Mucosa of gallbladder (tissue), 1 donor: ENCODE measurements at places on chromosomes 13 and 19. TPM values are rescaled to one million over a fixed set of nuclear protein-coding genes. Genes with fewer than 3 reads are reported as not detected.

GRCh38 chr19:1837625-1838105 lies 10.6 kb downstream of the REXO1 start:
- no peak for DNase-seq

ZNF492 gene
- total RNA-seq, result 0.14 TPM

DNA sequence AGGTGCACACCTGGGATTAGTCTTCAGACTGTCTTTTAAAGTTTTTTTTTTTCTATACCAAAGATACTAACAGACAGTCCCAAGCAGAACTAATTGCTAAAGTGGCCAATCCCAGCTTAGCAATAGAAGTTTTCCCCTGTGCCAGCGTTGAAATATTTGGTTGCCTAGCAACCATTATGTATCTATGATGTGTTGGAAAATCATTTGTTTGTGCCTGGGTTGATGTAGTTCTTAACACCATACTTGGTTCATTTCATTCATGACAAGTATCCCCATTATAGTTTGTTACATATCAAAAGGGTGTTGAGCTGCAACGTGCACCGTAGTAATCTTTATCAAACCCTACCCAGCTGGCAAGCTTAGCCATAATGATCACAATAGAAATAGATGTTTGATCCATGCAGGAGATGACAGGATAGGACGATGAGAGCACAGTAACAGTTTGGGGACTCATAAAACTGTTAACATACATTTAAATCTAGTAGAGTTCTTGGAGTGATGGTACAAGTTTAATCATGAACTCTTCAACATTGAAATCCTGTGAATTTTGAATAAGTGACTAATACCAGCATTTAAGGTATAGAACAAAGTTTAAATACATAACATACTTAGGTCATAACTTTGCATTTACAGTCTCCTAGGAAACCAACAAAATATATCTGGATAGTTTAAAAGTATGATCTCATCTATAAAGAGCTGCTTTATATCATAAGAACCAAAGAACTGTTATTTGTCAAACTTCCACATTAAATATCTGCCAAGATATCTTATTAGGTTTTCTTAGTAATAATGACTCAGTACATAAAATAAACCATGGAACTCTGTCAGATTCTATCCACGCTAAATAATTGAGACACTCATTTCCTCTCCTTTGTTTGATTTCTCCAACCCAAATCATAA lies 73.4 kb downstream of the MBNL2 start:
- DNase-seq, result no peak

GRCh38 chr19:23800271-23800670 lies 41.6 kb upstream of the ZNF681 start:
- no peak for DNase-seq

DNA sequence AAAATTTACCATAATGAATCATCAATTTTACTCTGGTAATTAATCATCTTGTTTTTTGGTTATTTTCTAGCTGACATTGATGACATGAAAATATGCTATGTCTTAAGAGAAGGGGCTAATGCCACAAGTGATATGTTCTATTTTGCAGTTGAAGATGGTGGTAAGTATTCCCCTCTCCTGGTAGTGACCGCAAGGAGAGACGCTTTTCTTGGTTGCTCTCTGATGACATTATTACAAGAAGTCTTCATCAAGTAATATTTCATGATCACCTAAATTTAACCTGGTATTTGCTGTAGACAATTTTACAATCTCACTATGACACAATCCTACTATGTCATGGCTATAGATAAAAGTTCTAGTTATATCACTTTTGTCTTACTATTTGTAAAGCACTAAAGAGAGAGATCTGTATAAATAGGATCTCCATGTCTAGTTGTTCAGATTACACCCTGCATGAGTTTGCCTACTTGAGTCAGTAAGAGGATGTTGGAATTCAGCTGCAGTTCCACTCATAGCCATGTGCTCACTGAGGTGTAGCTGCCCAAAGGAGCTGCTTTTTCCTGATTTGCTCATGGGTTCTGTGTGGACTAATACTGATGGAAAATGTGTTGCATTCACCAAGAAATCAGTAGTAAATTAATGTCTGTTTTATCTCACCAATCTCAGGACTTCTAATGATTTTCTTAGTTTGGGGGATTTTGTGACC lies 10.9 kb downstream of the FREM2 start:
- DNase-seq, result no peak

- DNase-seq, result no peak
These were observed 103.9 kb downstream of the ZIC5 start for GRCh38 chr13:99867535-99868257.

- DNase-seq, result peak; percentile 60
These were observed 27.2 kb downstream of the RCBTB2 start for GRCh38 chr13:48505597-48506091.

- no peak for DNase-seq
These were observed 775.3 kb downstream of the UQCRFS1 start for GRCh38 chr19:28437390-28438346.

SOHLH2 gene
- total RNA-seq, result 0.52 TPM

- no peak for DNase-seq
These were observed 22.1 kb downstream of the PLEKHF1 start for GRCh38 chr19:29687244-29687896.

DNA sequence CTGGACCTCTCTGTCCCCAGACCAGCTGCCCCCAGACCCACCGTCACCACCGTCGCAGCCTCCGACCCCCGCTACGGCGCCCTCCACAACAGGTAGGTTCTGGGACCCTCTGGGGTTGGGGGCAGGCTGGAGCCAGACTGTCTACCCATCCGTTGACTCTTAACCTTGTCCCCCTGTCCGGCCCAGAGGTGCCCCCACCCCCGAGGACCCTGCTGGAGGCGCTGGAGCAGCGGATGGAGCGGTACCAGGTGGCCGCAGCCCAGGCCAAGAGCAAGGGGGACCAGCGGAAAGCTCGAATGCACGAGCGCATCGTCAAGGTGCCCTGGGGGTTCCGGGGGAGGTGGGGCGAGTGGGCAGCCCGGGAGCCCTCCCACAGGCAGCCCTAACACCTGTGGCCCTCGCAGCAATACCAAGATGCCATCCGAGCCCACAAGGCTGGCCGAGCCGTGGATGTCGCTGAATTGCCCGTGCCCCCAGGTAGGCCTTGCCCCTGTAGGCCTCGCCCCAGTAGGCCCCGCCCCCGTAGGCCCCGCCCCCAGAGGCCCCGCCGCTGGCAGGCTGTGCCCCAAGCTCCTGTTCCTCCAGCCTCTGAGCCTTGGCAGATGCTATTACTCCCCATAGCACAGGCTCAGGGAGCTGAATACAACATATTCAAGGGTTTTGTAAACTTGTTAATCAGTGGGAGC lies 12.9 kb downstream of the CC2D1A start:
- no peak for DNase-seq

SHC2 gene
- 139 TPM for total RNA-seq

SPACA4 gene
- total RNA-seq, result not detected

AXL gene
- 57.3 TPM for total RNA-seq

GRCh38 chr13:31944262-31945160 lies 87.1 kb upstream of the FRY start:
- no peak for DNase-seq

DNA sequence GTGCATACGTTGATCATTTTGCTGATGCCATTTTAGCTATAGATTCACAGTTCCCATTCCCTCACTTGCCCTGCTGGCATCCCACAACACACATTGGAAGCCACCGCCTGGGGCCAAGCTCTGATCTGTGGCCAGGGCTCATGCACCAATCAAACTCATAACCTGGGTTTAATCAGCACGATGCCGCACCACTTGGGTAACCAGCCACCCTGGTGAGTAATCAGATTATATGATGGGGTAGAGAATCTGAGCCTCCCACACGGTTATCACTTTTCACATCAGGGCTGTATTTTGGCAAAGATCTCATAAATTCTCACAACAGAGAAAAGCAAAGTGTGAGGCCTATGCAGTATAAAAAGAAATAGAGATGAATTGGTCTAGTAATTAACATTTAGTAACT lies 66.0 kb upstream of the TNFRSF19 start:
- no peak for DNase-seq

DNA sequence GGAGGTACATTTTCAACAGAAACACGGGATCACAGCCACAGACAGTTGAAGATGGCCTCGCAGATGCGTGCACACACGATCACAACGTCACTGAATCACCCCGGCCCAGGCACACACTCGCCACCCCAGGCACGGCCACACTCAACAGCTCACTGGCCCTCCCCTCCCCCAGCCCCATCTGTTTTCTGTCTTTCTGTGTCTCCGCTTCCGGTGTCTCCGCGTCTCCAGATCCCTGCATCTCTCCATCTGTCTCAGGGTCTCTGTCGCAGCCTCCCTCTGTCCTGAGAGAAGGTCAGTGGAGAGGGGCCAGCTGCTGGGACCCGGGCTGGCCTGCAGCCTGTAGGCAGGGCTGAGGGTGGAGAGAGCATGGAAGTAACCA lies 3.8 kb upstream of the ATP1A3 start:
- no peak for DNase-seq

GRCh38 chr19:6187374-6187773 lies 51.9 kb downstream of the ACSBG2 start:
- no peak for DNase-seq

- no peak for DNase-seq
These were observed 54.0 kb upstream of the CNMD start for GRCh38 chr13:52793515-52794061.

DNA sequence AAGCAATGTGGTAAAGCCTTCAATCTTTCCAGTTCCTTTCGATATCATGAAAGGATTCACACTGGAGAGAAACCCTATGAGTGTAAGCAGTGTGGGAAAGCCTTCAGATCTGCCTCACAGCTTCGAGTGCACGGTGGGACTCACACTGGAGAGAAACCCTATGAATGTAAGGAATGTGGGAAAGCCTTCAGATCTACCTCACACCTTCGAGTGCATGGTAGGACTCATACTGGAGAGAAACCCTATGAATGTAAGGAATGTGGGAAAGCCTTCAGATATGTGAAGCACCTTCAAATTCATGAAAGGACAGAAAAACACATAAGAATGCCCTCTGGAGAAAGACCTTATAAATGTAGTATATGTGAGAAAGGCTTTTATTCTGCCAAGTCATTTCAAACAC lies 15.6 kb upstream of the ZNF763 start:
- no peak for DNase-seq

PSG7 gene
- total RNA-seq, result not detected

SELENOV gene
- total RNA-seq, result not detected

- no peak for DNase-seq
These were observed 642 bp downstream of the ZNF571 start for GRCh38 chr19:37593996-37594303.

DNA sequence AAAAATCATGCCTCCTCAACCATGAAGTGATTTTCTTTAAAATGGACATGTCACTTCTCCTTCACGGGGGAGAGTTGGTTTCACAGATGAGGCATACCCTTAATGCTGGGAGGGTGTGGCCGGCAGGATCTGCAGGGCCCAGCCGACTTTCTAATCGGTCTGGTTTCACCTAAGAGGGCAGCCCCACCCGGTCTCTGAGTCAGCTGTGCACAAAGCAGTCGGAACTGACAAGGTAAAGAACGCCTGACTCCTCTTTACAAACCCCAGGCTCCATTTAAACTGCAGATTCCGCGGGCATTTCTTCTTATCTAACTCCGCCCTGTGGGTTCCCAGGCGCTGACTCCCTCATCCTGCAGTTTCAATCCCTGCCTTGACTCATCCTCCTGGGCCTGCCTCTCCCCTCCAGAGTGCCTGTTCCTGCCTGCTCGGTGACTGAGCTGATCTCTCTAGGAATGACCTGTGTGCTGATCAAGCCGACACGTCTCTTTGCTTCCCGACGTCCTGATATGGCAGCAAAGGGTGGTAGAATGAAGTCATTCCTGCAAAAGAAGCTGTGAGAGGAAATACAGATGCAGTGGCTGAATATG lies 63.4 kb downstream of the EFNB2 start:
- peak; percentile 31 for DNase-seq

DNA sequence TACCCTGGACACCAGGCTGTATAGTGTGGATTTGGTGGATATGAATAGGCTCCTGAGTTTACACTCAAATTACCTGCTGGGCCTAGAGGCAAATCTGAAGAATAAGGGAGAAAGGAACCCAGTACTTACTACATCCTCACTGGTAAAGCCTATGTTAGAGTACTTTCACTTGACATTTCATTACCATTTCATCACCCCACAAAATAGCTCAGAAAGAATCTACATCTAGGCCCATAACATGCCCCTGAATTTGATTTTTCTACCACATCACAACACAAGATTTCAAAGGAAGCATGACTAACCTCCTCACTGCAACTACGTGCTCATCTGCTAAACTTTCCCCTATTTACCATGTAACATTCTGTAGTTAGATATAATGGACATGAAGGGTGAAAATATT lies 43.3 kb downstream of the VWA8 start:
- no peak for DNase-seq

- DNase-seq, result no peak
These were observed 42.5 kb downstream of the ARHGEF18 start for GRCh38 chr19:7391218-7391670.

- DNase-seq, result peak; percentile 45
These were observed 25.9 kb downstream of the MPND start for GRCh38 chr19:4369109-4369887.

DNA sequence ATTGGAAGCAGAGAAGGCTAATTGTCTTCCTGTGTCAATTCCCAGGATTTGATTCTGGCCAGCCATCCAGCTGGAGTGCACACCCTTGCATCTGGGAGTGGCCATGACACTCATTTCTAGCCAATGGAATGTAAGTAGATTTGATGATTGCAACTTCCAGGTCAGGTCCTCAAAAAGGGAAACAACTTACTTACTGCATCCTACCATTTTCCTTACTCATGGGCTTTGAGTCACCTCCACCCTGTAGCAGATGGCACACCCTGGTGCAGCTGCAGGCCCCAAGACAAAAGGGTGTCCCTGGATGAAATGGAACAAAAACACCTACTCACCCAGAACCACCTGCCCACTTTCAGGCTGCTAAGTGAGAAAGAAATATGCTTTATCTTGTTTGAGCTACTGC lies 27.3 kb upstream of the MPHOSPH8 start:
- no peak for DNase-seq

DNA sequence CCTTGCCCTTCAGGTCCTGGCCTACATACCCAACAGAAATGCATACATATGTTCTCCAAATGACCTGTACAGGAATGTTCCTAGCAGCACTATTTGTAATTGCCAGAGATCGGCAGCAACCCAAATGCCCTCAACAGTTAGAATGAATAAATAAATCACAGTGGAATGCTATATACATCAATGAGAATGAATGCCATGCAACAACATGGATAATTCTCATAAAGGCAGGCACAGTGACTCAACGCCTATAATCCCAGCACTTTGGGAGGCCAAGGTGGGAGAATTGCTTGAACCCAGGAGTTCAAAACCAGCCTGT lies 18.6 kb downstream of the TEX101 start:
- no peak for DNase-seq

PRX gene
- total RNA-seq, result 7.0 TPM

DNA sequence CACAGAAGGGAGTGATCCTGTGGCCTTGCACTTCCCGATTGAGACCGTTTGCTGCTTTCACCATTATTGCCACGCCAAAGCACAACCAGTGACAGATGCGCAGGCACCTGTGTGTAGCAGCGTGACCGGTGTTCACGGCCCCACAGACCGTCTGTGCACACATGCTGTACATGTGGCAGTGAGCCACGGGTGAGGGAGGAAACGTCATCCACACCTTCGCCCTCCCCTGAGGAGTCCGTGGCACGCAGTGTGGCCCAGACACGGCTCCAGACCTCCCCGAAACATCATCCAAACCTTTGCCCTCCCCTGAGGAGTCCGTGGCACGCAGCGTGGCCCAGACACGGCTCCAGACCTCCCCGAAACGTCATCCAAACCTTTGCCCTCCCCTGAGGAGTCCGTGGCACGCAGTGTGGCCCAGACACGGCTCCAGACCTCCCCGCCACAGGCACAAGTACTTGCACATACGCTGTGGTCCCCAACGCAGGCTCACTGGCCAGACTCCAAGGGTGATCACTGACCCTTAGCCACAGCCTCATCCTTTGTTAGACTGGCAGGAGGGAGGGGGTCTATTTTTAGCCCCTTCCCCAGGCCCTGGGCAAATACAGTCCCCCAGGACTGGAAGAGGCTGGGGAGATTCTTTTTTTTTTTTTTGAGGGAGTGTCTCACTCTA lies 7.9 kb upstream of the SHC2 start:
- DNase-seq, result no peak
